ENCODE measurements at places on chromosomes 7 and 10.

GRCh38 chr10:36188080-36188453, 546.0 kb upstream of the FZD8 start:
- DNase-seq = no peak

GRCh38 chr10:79140085-79140793, 71.5 kb downstream of the ZMIZ1 start:
- DNase-seq = no peak

GRCh38 chr7:80607136-80607535, 31.3 kb upstream of the CD36 start:
- no peak for DNase-seq

DNA sequence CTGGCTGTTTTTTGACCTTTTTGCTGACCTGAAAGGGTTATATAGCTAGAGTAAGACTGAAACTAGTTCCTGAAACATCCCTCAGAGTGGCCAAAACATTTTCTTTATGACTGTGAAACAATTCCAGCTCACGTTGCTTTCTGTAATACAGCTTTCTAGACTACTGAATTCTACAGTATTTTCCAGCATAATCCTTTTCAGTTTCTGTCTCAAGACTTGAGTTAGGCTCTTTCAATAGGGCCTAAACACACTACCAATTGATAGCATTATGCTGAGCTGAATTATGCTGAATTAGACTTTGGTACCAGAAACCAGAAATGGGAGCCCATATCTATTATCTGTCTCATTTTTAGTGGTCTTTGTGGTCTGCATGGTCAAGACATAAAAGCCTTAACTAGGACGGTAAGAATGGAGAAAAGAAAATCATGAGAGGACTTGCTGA, 72.6 kb downstream of the EPDR1 start:
- DNase-seq = no peak

DNA sequence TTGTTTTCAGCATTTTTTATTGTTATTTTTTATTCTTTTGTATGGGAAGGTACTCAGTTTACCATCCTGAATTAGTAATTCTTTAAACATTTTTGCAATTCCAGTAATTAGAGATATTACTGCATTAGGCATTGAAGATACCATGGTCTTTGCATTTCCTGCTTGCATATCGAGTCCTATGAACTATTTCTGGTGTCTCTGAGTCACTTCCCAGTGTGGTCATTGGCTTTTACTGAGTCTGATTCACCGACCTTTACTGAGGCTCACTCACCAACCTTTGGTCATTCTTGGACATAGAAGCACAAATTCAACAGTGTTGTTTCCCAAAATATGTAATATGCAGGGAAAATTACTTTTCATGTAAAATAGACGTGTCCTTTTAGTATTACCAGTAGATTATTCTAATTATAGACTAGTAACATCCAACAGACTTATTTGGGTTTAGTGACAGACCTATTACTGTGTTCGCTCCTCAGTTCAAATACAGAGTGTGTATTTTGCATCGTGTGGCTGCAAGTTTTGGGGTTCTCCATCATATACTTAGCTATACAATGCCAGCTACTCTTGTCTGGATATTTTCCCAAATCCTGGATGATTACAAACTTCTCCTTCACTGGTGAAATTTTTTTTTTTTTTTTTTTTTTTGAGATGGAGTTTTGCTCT, 180.7 kb upstream of the PRSS1 start:
- no peak for DNase-seq

DNA sequence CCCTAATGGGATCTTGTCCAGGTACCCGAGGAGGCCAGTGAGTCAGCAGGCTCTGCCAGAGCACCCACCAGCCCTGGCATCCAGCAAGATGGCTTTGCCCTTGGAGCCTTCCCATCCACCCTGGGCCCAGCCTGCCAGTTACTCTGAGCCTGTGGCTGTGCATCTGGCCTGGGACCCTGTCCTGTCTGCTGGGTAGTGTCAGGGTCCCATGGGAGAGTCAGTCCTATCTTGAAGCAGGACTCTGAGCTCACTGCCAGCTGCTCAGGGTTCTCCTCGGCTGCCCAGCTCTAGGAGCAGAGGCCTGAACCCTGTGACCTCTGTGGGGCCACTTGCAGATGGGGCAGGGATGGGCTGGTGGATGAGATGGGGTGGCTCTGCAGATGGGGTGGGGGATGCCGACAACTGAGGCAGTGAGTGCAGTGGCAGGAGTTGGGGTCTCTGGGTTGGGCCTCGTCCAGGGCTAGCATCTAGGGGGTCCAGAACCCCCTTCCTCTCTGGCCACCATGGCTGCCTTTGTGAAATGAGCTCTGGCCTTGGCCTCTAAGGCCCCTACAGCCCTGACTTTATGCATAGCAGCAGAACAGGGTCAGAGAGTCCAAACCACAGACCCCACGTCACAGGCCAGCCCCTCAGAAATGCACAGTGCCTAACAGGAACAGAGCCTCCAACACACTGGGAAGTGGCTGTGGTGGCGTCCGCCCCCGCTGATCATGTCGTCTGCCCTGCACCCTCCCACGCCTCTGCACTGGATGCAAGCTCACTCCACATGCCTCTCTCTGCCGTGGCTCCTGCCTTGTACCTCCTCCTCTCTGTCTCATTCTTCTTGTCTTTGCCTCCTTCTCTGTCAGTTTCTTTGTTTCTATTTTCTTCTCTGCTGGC, 88.1 kb upstream of the RET start:
- no peak for DNase-seq

Data from T follicular helper cell (primary cell).